ENCODE measurements at places on chromosomes 5 and 9. TPM values are rescaled to one million over a fixed set of nuclear protein-coding genes. Genes with fewer than 3 reads are reported as not detected.
A peak's percentile ranks its signal among the peaks of the same experiment; 100 is the strongest.

C9orf152 gene
- not detected for total RNA-seq

DNA sequence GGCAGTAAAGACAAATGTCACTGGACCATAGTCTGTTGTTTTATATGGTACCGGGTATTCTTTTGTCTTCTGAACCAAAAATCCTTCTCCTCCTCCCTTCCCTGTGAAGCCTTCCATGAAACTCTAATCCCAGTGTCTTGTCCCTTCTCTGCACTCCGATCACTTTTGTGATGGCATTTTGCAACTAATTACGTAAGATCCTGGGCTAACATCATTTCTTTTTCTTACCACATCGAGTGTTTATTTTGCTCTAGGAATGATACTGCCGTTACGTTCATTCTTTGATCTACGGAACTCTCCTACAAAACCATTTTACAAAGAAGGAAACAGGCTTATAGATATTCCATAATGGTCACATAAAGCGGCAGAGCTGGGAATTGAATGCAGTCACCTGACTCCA, 33.7 kb downstream of the SNX18 start:
- no peak overlapping the region for H3K4me3 ChIP-seq
- no peaks in the 10 kb centered on the region for H3K27me3 ChIP-seq
- H3K27ac ChIP-seq, result no peak overlapping the region
- no peak for DNase-seq
- no peaks in the 10 kb centered on the region for H3K36me3 ChIP-seq

DPP7 gene
- total RNA-seq, result 155 TPM

- H3K36me3 ChIP-seq, result no peaks in the 10 kb centered on the region
- H3K27ac ChIP-seq, result no peak overlapping the region
- no peaks in the 10 kb centered on the region for H3K4me1 ChIP-seq
- no peak for DNase-seq
Measured at GRCh38 chr5:35442885-35443639, 174.6 kb upstream of the SPEF2 start.

FABP6 gene
- total RNA-seq, result not detected

ENTREP1 gene
- total RNA-seq, result not detected

ADAMTS12 gene
- total RNA-seq, result not detected

GRCh38 chr5:74094096-74094781, 468.2 kb downstream of the ARHGEF28 start:
- H3K4me3 ChIP-seq, result no peak overlapping the region
- H3K4me1 ChIP-seq, result no peaks in the 10 kb centered on the region
- H3K27me3 ChIP-seq, result peaks cover 4% of the 10 kb centered on the region
- H3K36me3 ChIP-seq, result no peaks in the 10 kb centered on the region

GRCh38 chr9:75639971-75640610, 250.4 kb upstream of the PCSK5 start:
- H3K27me3 ChIP-seq, result no peaks in the 10 kb centered on the region
- DNase-seq, result no peak
- no peak overlapping the region for H3K27ac ChIP-seq
- H3K4me1 ChIP-seq, result peaks cover 5% of the 10 kb centered on the region
- H3K4me3 ChIP-seq, result no peak overlapping the region

DNA sequence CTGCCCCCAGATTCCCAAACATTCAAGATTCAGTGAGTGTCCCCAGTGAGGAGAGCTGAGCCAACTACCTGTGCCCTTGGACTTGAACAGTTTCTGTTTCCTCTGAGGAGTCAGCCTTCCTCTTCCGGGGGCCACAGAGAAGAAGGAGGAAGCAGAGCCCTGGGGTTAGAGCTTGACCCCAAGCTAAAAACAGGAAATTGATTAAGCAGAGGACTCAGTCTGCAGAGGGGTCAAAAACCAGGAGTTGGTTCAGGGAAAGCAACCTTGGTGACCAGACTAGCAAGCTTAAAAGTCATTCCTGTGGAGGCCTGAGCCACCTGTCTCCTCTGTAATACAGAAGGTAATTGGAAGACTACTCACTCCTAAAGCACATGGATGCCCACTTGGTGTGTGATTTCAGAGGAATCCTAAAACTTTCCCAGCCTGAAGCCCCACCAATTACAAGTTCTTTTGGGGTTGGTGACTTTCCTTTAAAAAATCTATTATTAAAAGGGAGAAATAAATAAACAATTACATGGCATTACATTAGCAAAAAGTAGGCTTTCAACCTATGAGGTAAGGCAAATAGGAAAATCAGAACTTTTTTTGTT, 64.2 kb upstream of the SELENOP start:
- H3K4me1 ChIP-seq, result peaks cover 12% of the 10 kb centered on the region
- DNase-seq, result no peak
- H3K27me3 ChIP-seq, result no peaks in the 10 kb centered on the region
- no peak overlapping the region for H3K4me3 ChIP-seq
- H3K27ac ChIP-seq, result no peak overlapping the region

SLC9A3 gene
- total RNA-seq, result 1.8 TPM

UBE2R2 gene
- total RNA-seq, result 59.7 TPM

GRCh38 chr5:132777209-132778069, at the start of gene SEPTIN8:
Gene SEPTIN8, minus strand, starts transcription at chr5:132777239. Its CDS starts 102 bp downstream, at chr5:132777137.
- H3K4me3 ChIP-seq, result peak within 1 kb of the TSS; percentile 89
- peaks cover 2% of the 10 kb centered on the region for H3K36me3 ChIP-seq
- peaks cover 56% of the 10 kb centered on the region for H3K27me3 ChIP-seq
- DNase-seq, result peak; percentile 75

TMEM174 gene
- not detected for total RNA-seq

DNA sequence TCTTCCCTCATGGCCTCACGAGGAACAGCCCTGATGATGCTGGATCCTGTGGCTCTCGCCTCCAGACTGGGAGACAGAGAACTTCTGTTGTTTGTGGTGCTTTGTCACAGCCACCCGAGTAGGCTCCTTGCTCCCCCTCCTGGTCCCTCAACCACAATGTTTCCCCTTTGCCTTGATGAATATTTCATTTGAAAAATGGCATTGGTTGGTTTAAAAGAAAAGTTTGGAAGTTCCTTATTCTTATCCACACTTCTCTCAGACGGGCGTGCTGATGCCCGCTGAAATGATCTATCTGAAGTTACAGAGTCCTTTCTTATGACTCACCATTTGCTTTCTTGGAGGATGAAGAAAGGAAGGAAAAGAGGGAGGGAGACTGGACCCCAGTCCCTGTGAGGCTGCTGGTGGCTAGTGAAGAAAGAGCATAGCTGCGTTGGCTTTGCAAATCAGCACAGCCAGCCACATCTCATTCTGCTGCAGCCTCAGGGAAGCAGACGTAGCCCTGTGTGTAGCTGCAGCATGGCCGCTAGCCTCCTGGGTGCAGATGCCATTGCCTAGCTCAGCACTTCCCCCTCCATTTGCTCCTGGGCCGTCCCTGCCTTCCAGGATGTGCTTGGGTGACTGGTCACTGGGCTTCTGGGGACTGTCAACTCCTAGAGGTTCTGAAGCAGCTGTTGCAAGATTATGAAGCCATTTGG, 185.9 kb downstream of the ERCC6L2 start:
- peak; percentile 45 for DNase-seq
- peaks cover 35% of the 10 kb centered on the region for H3K4me1 ChIP-seq
- H3K27me3 ChIP-seq, result no peaks in the 10 kb centered on the region
- H3K27ac ChIP-seq, result no peak overlapping the region
- no peak overlapping the region for H3K4me3 ChIP-seq
- peaks cover 6% of the 10 kb centered on the region for H3K36me3 ChIP-seq

DNA sequence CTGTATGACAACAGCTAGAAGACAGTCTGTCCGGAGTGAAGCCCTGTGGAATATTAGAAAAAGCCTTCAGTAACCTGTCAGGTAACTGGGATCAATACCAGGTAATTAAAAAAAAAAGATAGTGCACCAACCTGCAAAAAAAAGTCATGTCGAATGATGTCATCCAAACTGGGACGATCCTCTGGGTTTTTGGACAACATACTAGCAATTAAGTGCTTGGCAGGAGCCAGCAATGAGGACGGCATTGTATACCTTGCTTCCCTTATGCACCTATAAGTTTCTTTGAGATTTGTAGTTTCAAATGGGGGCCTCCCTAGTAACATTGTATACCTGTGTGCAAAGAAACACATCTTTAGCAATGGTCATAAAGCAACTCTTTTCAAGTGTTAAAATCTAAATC, 2.8 kb downstream of the PLK2 start:
- H3K27me3 ChIP-seq, result peaks cover 15% of the 10 kb centered on the region
- no peak overlapping the region for H3K27ac ChIP-seq
- peaks cover 2% of the 10 kb centered on the region for H3K36me3 ChIP-seq
- H3K4me1 ChIP-seq, result peaks cover 22% of the 10 kb centered on the region

- no peaks in the 10 kb centered on the region for H3K36me3 ChIP-seq
- no peaks in the 10 kb centered on the region for H3K4me1 ChIP-seq
- H3K27me3 ChIP-seq, result peaks cover 7% of the 10 kb centered on the region
- DNase-seq, result no peak
- H3K27ac ChIP-seq, result no peak overlapping the region
Measured at GRCh38 chr5:169094586-169095409, 206.1 kb downstream of the SLIT3 start.

WNT8A gene
- not detected for total RNA-seq

IFNE gene
- total RNA-seq, result not detected

- H3K36me3 ChIP-seq, result no peaks in the 10 kb centered on the region
- DNase-seq, result peak; percentile 12
- no peak overlapping the region for H3K27ac ChIP-seq
Measured at GRCh38 chr5:69492923-69493395, 369 bp downstream of the OCLN start.

CCDC180 gene
- 2.5 TPM for total RNA-seq

GRCh38 chr5:167944121-167944852, 347.2 kb upstream of the WWC1 start:
- H3K27me3 ChIP-seq, result no peaks in the 10 kb centered on the region
- DNase-seq, result no peak
- H3K36me3 ChIP-seq, result no peaks in the 10 kb centered on the region
- no peak overlapping the region for H3K4me3 ChIP-seq
- H3K4me1 ChIP-seq, result no peaks in the 10 kb centered on the region

DNA sequence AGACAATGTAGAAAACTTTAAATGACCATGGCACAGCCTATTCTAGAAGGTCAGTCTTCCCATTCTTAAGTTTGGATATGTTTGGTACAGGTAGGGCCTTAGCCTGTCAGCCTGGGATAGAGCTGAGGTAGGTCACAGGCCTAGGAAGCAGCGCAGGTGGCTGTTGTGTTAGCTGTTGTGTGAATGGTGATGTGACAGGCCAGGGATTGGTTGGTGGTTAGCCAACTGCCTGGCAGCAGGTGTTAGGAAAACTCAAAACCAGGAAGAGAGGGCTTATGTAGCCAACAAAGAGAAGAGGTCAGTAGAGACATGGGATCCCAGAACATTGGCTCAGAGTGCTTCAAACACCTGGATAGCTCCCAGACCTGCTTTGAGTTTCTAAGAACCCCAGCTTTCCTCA, 84.2 kb downstream of the FBXO38 start:
- H3K27ac ChIP-seq, result no peak overlapping the region
- no peaks in the 10 kb centered on the region for H3K4me1 ChIP-seq
- no peaks in the 10 kb centered on the region for H3K27me3 ChIP-seq
- no peak overlapping the region for H3K4me3 ChIP-seq

DNA sequence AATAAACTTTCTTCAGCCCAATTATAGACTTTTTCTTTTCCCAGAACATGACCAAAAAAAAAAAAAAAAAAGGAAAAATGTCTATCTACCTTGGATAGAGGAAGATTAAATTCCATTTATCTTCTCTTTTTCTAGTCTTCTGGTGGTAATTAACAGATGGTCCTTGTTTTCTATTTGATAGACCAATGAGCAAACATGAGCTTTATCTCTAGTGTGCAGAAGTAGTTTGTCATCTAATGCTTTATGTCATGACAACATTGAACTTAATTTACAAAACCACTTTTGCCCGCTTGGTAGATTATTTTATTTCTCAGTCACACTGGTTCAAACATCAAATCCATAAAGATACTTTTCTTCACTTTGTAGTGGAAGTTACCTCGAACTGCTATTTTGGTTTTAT, 69.5 kb upstream of the ELL2 start:
- H3K36me3 ChIP-seq, result no peaks in the 10 kb centered on the region
- no peak for DNase-seq
- no peak overlapping the region for H3K27ac ChIP-seq
- H3K4me3 ChIP-seq, result no peak overlapping the region
- H3K27me3 ChIP-seq, result no peaks in the 10 kb centered on the region
- H3K4me1 ChIP-seq, result no peaks in the 10 kb centered on the region

DNA sequence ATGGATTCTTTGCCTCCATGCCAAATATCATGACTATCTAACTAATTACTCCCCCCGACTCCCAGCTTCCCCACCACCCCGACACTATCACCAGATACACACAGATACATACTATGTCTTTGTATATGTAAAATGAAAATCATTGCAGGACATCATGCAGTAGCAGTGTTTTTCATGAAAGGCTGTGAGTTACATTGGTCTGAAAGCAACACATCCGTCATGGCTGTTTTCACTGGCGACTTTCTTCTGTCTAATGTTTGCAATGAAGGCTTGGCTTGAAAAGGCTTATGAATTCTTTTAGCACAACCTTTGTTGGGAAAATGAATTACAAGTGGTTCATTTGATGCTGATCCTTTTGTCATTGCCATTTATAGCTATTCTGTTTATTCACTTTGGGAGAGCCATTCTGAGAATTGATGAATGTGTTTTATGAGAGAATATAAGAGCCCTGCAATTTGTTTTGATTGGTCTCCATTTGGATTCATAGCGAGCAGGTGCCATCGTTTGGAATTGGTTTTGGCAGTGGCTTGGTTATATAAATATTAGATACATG, 103.4 kb downstream of the PIP5K1B start:
- H3K27ac ChIP-seq, result no peak overlapping the region
- peaks cover 16% of the 10 kb centered on the region for H3K27me3 ChIP-seq
- no peaks in the 10 kb centered on the region for H3K4me1 ChIP-seq
- no peaks in the 10 kb centered on the region for H3K36me3 ChIP-seq
- no peak overlapping the region for H3K4me3 ChIP-seq
- no peak for DNase-seq

CATSPER3 gene
- 1.1 TPM for total RNA-seq

- H3K36me3 ChIP-seq, result peaks cover 6% of the 10 kb centered on the region
- H3K4me1 ChIP-seq, result peaks cover 15% of the 10 kb centered on the region
- peak; percentile 47 for DNase-seq
Measured at GRCh38 chr9:74887041-74887980, at the start of gene TRPM6. Gene TRPM6, minus strand, starts transcription at chr9:74887921. Its CDS starts 65 bp downstream, at chr9:74887856.

- no peaks in the 10 kb centered on the region for H3K4me1 ChIP-seq
- no peaks in the 10 kb centered on the region for H3K36me3 ChIP-seq
- H3K27me3 ChIP-seq, result peaks cover 12% of the 10 kb centered on the region
Measured at GRCh38 chr9:91837981-91838731, 111.9 kb downstream of the ROR2 start.

- no peaks in the 10 kb centered on the region for H3K36me3 ChIP-seq
- peaks cover 64% of the 10 kb centered on the region for H3K27me3 ChIP-seq
- H3K4me1 ChIP-seq, result no peaks in the 10 kb centered on the region
- DNase-seq, result peak; percentile 73
Measured at GRCh38 chr9:128412120-128412790, 8.4 kb upstream of the CERCAM start.

DNA sequence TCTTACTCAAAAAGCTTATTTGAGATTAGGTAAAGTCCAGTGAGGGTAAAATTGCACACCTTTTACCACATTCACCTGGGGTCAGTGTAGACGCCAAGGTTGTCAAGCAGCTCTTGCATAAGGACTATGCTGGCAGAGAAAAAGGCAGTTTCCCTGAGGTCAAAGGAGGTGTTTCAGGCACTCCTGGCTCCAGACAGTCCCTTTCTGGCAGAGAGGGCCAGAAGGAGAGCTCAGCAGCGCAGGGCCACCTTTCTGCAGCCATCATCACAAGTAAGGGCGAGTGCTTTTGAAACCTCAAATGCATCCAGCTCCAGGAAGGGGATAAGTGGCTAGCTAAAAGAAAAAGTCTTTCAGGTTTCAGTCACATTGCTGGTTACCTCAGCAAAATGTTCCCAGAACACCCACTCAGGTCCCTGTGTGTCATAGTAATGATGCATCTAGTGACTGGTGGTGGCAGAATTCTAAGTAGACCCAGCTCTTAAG, 16.7 kb upstream of the IL13 start:
- peaks cover 37% of the 10 kb centered on the region for H3K36me3 ChIP-seq
- peaks cover 72% of the 10 kb centered on the region for H3K4me1 ChIP-seq
- no peaks in the 10 kb centered on the region for H3K27me3 ChIP-seq
- H3K27ac ChIP-seq, result peak overlapping the region; percentile 95
- DNase-seq, result peak; percentile 69

Data from activated T-cell treated with anti-CD3 and anti-CD28 coated beads, Interleukin-2, amount 50 U/mL, for 72 hours (primary cell).